ENCODE measurements at places on chromosomes 13 and 19.
A peak's percentile ranks its signal among the peaks of the same experiment; 100 is the strongest.

- DNase-seq: no peak
These were observed 70.6 kb upstream of the TEX29 start for GRCh38 chr13:111249637-111250360.

- peak; percentile 8 for DNase-seq
These were observed 68.7 kb downstream of the ZAR1L start for GRCh38 chr13:32246468-32246867.

- DNase-seq: no peak
These were observed 40.7 kb downstream of the RB1 start for GRCh38 chr13:48344264-48344663.

DNA sequence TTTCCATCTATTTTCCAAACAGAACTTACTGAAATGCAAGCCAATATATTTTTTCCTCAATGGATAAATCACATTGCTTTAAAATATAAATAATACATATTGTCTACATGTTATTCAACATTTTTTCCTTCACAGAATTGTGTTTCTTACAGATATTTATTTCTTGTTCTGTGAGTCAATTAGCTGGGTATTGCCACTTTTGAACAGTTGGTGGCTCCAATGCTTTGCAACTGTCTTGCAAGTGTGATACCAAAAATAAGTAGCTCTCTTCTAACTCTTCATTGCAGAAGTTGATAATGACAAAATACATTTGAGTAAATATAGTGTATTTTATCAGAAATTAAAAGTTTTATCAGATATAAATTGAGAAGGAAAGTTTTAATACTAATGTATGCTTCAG is 17.1 kb upstream of the GPC5 start:
- DNase-seq: no peak

DNA sequence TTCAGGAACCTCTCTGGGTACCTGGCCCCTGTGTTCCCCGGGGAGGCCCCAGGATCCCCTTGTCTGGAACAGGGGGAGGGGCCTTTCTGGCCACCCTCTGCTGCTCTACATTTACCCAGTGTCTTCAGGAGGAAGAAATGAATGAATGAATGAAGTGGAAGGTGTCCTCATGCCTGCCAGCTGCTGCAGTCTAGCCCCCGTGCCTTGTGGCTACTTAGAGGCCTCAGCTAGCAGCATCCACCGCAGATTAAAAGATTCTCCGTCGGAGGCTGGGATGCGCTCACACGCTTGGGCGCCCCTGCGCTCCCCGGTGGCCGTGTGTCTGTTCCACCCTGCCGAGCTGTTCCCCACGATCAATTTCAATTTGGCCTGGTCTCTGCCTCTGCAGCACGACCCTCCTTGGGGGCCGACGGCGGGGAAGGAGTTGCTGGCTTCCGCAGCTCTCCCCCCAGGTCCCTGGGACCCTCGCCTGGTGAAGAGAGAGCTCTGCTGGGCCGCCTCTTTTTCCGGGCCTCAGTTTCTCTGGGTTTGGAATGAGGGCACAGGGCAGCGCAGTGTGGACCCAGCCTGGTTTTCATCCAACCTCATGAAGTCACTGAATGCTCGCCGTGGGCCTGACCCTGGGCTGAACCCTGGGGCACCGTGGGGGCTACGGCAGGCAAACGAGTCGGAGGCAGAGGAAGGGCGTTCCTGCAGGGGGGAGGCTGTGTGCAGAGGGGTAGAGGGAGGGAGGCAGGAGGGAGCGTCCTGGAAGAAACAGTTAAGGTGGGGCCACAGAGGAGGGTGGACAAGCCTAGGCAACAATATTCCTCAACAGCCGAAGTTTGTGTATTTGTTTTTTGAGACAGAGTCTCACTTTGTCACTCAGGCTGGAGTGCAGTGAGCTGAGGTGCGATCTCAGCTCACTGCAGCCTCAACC is 28.3 kb downstream of the EFNA2 start:
- no peak for DNase-seq

DNA sequence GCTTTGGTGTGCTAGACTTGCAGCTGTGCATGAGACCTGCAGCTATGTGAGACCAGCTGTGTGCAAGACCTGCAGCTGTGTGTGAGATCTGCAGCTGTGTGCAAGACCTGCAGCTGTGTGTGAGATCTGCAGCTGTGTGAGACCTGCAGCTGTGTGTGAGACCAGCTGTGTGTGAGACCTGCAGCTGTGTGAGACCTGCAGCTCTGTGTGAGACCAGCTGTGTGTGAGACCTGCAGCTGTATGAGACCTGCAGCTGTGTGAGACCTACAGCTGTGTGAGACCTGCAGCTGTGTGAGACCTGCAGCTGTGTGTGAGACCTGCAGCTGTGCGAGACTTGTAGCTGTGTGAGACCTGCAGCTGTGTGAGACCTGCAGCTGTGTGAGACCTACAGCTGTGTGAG is 6.7 kb upstream of the DCUN1D2 start:
- DNase-seq: no peak

GRCh38 chr19:37594982-37595382 is 306 bp downstream of the ZNF540 start:
- DNase-seq: peak; percentile 43

GRCh38 chr13:92864584-92865284 is 361.9 kb upstream of the GPC6 start:
- no peak for DNase-seq

- DNase-seq: no peak
These were observed 1.9 kb downstream of the ISOC2 start for GRCh38 chr19:55459551-55459949.

GRCh38 chr13:31891472-31891871 is 140.1 kb upstream of the FRY start:
- no peak for DNase-seq

- DNase-seq: no peak
These were observed 397.6 kb downstream of the LIG4 start for GRCh38 chr13:107817647-107818287.
